ENCODE measurements at places on chromosomes 11 and 22.

DNA sequence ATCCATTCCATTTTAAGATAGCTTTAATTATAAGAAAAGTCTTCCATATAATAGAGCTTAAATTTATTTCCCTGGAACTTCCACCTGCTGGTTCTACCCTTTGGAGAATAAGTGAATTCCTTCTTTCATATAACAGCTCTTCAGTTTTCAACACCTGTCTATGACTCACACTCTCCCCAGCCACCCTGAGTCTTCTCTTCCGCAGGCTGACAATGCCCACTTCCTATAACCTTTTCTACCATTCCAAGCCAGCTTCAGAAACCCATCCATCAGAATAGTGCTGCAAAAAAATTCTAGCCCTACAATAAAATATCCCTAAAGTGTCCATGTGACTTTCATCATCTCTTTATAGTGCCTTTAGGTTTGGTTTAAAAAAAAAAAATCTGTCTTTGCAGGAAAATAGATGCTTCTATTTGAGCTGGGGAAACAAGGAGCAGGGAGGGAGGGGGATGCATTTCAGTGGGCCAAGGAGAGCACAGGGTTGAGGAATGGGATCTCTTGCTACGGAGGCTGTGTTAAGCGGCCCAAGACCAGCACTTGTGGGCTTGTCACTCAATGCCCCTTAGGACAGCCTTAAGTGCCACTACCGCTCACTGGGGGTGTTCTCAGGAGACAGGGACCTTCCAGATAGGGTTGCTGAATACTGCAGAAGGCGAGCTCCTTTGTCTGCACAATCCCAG lies 178.6 kb downstream of the DSCAML1 start:
- no peak for DNase-seq

- peak; percentile 10 for DNase-seq
Measured at GRCh38 chr22:29478326-29479276, 1.4 kb upstream of the NEFH start.

DNA sequence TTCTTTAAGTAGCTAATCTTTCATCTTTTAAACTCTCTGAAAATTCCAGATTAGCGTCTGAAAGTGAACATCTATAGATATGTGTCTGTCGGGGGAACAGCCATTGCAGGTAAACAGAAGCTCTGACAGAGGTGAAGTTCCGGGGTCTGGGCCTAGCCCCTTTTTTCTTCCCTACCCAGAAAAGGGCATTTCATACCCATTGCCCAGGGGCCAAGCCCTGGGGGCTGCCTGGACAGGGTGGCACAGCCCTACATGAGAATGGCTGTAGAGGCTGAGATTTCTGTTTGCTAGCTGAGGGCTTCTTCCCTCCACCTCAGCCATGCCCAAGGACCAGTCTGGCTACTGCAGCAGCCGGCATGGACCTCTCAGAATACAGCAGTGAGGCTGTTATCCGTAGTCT lies 327.0 kb upstream of the PLET1 start:
- no peak for DNase-seq

DNA sequence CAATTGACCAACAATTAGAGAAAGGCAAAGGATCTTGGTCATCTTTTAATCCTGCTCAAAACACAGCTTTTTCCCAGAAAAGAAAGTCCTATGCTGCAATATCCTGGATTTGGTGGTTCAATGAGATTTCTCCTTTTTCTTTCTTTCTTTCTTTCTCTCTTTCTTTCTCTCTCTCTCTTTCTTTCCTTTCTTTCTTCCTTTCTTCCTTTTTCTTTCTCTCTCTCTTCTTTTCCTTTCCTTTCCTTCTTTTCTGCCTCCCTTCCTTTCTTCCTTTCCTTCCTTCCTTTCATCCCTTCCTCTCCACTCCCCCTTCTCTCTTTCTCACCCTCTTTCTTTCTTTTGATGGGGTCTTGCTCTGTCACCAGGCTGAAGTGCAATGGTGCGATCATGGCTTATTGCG lies 31.7 kb upstream of the MSANTD2 start:
- DNase-seq: no peak

DNA sequence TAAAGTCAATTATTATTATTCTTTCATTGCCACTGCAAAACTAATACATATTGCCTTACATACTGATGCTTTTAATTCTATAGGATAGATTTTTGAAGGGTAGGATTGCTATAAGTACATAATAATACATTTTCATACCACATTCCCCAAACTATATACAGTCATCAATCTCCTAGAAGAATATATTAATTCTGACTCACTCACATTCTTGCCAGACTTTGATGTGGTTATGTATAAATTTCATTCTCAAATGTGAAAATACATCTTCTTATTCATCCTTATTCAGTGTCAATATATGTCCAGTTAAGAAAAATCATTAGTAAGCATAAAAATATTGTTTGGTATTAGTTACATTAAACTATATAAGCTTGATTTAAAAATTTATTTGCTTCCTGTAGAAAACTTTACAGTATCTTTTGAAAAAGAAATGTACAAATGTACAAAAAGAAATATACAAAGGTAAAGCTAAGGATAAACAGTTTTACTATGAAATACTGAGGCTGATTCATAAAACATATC lies 458.8 kb upstream of the CNTN5 start:
- DNase-seq: no peak

DNA sequence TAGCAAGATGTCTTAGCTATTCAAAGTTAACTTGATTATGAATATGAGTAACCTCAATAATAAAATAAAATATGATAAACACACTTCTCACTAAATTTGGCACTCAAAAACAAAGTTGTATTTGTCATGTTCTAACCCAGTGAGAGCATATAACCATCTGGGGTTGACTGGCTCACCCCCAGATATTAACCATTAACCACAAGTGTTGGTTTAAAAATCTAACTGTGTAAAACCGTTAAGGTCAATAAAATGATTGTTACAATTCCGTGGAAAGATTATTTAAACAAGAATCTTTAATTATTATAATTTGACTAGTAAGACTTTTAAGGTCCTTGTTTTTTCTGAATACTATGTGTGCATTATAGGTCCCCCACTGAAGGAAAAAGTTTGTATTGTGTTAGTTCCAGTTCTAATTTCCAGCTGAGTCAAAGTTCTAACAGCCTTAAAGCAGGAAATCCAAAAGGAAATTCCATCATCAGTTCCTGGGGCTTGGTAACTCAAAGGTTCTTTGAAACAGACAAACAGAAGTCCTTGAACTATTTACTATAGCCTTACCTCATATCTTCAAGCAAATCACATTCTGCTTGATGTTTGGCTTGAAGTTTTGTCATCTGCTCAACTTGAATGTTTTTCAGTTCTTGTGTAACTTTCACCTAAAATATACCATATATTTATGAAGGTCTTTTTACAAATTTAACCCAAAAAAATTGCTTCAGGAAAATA lies 2.5 kb downstream of the FCHSD2 start:
- DNase-seq: no peak

DNA sequence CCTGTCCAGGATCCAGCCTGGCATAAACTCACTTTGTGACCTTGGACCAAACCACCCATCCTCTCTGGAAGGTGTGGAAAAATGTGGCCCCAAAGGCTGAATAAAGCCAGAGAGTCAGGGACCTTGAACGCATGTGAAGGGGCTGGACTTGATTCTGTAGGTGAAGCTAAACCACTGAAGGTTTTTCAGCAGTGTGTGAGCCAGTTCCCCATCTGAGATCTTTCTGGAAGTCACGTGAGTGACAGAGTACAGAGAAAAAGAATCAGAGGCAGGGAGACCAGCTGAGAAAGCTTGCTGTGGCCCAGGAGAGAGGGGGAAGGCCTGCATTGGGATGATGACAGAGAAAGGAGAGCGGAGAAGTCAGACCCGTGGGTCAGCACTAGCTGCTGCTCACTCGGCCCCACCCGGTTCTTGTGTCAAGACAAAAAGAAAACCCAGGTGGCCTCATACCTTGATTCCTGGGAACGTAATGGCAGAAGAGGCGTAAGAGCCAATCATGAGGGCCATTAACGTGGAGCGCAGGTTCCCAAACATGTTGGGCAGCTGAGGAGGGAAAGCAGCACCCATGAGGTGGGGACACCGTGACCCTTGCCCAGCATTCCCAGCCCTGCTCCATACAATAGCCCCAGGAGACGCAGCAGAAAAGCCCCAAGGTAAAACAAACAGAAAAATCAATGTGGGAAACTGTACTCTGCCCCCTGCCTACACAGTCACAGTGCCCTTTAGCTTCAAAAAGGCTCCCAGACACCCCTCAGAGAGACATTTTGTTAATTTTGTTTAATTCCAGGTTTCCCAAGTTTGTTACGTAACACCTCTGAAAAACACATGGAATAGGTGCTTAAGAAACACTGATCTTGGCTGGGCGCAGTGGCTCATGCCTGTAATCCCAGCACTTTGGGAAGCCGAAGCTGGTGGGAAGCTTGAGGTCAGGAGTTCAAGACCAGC lies 17.9 kb downstream of the SLC43A1 start:
- DNase-seq: no peak

GRCh38 chr11:102615077-102615893 lies 9.8 kb downstream of the MMP20 start:
- no peak for DNase-seq

- DNase-seq: no peak
Measured at GRCh38 chr11:1146365-1146764, 11.4 kb upstream of the MUC5AC start.

DNA sequence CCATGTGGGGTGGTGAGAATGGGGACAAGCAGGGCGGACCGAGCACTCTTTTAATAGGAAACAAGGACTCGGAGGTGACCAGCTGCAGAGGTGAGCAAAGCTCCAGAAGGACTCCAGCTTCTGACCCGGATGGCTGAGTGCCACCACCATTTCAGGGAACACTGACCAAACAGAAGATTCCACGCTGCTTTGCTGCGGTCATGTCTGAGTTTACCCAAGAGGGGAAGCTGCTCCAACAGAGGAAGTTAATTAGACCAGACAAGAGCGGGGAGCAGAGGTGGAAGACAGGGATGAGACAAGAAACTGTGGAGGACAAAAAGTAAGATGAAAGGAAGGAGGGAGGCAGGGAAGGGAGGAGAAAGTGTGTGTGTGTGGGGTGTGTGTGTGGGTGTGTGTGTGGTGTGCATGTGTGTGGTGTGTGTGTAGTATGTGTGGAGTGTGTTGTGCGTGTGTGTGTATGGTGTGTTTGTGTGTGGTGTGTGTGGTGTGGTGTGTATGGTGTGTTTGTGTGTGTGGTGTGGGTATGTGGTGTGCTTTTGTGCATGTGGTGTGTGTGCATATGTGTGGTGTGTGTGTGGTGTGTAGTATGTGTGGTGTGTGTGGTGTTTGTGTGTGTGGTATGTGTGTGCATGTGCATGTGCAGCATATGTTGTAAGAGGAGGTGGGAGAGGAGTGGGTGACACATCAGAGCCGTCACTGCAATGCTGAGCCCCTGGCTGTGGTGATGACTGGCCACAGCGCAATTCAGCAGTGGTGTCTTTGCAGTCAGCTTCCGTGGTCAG lies 82.2 kb upstream of the AKIP1 start:
- no peak for DNase-seq

DNA sequence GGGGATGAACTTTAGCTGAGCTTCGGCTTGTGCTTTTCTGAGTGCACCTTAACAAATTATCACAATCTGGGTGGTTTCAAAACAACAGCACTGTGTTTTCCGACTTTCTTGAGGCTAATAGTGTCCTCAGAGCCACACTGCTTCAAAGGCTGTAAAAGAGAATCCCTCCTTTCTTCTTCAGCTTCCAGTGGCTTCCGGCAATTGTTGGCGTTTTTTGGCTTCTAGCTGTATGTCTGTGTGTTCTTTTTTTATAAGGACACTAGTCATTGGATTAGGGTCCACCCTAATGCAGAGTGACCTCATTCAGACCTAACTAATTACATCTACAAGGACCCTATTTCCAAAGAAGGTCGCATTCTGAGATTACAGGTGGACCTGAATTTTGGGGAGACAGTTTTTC lies 30.6 kb downstream of the KIAA1671 start:
- no peak for DNase-seq

DNA sequence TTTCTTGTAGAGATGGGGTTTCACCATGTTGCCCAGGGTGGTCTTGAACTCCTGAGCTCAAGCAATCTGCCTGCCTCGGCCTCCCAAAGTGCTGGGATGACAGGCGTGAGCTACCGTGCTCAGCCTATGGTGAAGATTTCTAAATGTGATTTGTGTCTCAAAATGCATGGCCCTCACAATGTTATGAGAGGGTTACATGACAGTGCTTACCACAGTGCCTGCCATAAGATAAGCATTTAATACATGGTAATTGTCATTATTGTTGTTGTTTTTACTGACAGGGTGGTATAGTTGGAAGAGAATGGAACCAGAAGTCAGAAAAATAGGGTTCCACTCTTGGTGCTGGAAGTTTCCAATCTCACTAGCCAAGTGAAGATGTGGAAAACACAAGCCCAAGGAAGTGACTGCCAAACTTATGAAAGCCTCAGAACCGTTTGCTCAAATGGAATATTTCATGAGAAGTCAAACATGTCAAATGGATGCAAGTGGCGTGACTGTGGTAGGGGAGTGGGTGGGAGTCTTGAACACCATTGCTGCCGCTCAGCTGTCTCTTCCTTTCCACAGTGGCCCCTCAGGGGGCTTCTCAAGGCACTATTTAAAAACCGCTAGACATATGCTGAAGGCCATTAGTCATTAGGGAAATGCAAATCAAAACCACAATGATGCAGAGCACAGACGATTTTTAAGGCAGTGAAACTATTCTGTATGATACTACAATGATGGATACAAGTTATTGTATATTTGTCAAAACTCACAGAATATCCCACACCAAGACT lies 29.1 kb upstream of the LMO2 start:
- DNase-seq: peak; percentile 23

GRCh38 chr11:68216171-68216938 lies 3.3 kb upstream of the KMT5B start:
- DNase-seq: no peak

GRCh38 chr11:100294748-100295147 lies 392.3 kb upstream of the ARHGAP42 start:
- no peak for DNase-seq

- DNase-seq: no peak
Measured at GRCh38 chr11:94049351-94049750, 28.2 kb downstream of the HEPHL1 start.

- no peak for DNase-seq
Measured at GRCh38 chr22:17101475-17102296, 16.9 kb downstream of the IL17RA start.

- DNase-seq: no peak
Measured at GRCh38 chr11:93169950-93170561, 27.7 kb downstream of the SLC36A4 start.

DNA sequence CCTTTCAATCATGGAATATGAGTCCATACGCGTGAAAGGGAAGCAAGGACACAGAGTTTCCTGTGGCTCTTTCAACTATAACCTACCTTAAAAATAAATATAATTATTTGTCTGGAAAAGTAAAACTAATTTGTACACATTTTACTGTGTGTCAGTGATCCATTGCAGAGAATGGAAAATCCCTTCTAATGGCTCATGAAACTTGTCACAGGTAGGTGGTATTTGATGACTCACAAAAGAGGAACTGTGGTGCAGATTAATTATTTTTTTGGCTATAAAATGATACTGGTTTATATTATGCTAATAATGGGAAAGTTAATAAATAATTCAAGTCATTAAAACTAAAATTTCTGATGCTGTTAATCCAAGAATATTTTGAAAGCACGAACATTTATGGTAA lies 792.2 kb downstream of the METTL15 start:
- DNase-seq: no peak

GRCh38 chr11:117569911-117570310 lies 227.1 kb downstream of the DSCAML1 start:
- DNase-seq: no peak
